ENCODE measurements at places on chromosomes 13 and 19.

GRCh38 chr19:40619333-40620160 is 18.4 kb downstream of the LTBP4 start:
- no peak for DNase-seq

DNA sequence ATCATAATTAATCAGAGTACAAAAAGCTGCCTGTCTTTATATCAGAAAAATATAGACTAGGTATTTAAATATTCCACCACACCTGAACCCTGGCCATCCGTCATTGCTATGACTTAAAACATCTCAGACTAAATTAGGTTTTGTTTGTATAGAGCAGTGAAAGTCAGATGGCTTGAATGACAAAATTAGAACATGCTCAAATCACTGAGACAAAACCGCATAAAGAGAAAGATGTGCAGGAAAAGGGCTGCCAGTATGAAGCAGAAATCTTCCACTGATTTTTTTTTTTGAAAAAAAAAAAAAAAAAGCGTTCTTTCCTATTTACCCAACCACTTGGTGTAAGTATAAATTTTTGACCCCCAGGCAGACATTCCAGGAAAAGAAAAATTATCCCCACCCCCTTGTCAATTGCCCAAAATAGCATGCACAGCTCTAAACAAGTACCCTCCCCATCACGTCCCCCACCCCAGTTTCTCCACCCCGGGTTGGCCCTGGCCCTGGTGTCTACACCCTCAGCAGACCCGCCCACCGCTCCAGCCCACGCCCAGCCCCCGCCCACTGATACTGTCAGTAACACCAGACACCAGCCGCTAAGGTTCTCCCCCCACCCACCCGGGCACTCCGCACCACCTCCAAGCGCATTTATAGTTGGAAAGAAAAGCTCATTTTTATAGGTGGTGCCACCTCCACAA is 118.6 kb downstream of the URI1 start:
- DNase-seq = no peak

DNA sequence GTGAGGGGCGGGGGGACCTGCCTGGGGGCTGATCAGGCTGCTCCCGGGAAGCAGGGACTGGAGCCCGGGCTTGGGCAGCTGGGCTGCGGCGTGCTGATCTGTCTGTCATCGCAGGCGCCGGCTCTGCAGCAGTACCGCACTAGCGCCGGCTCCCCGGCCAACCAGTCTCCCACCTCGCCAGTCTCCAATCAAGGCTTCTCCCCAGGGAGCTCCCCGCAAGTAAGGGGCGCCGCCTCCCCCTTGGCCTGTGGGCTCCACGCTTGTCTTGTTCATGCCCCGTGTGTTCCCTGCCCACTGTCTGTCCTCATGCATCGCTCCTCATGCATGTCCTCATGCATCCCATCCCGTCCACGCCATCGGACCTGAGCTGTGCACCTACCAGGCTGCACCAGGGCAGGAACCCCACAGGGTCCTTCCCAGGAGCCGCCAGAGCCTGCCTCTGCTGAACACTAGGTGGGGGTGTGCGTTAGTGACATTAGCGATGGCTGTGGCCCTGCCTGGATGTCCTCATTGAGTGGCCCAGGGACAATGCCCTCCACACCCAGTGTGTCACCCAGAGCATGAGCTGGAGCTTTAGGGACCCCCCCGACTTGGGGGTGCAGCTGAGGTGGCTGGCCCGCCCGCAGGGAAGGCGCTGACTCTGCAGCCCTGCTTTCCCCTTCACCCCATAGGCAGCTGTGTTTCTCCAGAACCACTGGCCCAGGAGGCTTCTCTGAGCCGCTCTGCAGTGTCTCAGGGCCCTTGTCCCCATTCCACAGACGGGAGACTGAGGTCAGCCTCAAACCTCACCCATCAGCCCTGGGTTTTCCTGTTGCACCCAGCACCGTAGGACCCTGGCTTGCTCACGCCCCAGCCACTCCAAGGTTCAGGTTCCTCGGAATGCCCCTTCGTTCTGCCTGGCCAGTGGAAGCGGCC is 19.5 kb downstream of the COMP start:
- DNase-seq = no peak

GRCh38 chr13:44363631-44364344 is 9.8 kb upstream of the SERP2 start:
- DNase-seq = no peak

GRCh38 chr13:72062566-72062965 is 195.6 kb upstream of the DACH1 start:
- DNase-seq = no peak

DNA sequence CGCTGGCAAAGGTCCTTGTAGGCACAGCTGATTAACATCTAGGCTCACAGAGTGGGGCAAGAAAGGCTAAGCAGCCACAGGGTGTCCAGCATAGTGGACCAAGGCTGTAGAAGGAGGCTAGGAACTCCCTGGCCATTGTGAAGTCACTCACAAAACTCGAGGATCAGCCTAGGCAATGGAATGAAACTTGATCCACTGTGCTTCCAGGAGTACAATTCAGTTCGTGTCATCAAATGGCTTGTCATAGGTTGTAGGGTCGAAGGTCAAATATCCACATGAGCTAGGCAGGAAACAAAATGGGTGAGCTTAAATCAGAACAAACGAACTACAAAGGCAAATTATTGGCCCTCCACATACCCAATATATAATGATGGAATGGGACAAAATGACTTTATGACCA is 4.4 kb upstream of the FAM187B start:
- no peak for DNase-seq

DNA sequence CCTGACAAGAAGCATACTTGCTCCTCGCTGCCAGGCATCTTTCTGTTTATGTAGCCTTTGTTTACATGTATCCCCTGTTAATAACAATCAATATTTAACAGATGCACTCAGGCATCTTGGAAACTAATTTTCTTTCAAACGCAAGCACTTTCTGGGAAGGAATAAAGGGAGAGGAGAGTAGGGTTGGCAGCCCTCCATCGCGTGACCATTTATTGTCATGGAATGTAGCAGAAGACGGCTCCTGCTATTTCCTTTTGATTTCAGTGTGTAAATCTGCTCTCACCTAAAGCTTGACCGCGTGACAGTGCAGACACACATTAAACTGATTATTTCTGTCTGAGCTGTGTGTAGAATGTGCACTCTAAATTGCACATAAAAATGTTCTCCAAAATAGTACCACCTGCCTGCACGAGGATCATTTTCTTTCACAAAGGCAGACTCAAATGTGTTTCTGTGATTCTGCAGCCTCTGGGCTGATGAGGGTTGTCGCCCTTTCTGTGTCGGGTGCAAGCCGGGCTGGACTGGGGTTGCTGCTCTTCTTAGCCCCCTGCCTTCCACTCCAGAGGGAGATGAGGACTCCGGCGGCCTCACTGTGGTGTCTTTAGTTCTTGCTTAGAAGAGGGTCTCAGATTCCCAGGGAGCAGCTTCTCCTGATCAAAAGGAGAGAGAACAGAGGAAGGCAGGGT is 223.5 kb upstream of the MAB21L1 start:
- no peak for DNase-seq

GRCh38 chr13:80083081-80083852 is 257.7 kb downstream of the SPRY2 start:
- DNase-seq = no peak

DNA sequence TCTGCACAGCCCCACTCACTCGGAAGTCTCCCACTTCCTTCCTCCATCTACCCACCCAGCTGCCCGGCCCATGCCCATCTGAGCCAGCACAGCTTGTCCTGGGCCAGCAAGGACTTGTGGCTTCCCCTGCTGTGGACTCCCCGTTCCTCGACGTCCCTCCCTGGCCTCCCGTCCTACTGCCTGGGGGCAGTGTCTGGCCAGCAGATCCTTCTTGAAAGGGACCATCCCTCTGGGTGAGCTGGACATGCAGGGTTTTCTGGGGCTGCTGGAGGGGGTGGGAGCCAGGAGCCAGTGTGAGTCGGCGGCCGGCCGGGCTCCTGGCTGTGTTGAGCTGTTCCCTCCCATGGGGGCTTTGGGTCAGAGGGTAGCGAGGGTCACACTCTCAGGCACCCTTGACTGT is 26.7 kb downstream of the CRTC1 start:
- DNase-seq = no peak

- DNase-seq = no peak
Observed at GRCh38 chr19:14558370-14559066, 13.3 kb downstream of the NDUFB7 start.

- DNase-seq = no peak
Observed at GRCh38 chr19:38904581-38905539, 5.1 kb downstream of the NFKBIB start.

DNA sequence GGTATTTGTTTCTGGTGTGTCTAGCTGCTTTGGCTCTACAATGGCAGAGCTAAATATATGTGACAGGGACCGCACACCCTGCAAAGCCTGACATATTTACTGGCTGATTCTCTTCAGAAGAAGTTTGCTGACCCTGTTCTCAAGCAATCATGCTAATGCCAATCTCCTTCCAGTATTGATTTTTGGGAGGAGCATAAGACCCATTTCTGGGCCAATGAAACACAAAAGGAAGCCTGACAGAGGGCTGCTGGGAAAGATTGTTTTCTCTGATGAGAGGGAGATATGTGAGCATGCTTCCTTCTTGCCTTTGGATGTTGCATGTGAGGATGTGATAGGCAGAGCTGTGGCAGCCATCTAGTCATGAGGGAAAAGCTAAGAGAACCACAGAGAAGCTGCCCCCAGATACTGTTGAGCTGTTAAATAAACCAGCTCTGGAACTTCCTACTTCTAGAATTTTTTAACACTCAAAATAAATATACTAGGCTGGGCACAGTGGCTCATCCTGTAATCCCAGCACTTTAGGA is 31.4 kb upstream of the TPTE2 start:
- no peak for DNase-seq

- peak; percentile 55 for DNase-seq
Observed at GRCh38 chr13:53873558-53873957, 844.9 kb downstream of the OLFM4 start.

DNA sequence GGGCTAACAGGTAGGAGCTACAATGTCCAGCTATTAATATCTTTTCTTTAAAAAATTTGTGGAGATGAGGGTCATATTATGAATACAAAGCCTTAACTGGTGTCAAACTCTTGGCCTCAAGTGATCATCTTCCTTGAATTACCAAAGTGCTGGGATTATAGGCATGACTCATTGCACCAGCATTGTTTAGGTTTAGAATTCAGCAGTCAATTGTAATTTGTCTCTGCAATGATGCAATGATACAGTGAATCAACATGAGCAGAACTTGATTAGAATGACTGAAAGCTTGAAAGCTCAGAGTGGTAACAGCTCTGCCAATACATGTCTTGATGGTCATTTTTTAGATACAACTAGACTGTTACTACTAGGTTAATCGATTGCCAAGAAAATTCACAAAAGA is 752.8 kb upstream of the MIR17HG start:
- DNase-seq = no peak

GRCh38 chr13:110523180-110523579 is 38.3 kb downstream of the RAB20 start:
- no peak for DNase-seq

DNA sequence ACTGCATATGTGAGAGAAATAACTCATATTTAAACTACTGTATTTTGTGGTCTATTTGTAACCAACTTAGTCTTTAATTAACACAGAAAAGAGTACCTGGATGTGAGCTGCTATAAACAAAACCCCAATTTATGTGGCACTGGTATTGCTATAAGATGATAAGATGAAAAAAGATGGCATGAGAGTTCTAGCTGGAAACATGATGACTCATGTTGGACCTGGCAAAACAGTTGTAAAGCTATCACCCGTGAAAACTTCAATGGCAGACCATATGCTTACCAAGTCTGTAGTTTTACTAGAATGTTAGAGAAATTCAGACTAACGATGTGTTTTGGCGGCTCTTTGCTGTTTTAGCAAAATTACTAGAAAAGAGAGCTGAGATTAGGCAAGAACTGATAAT is 69.6 kb upstream of the PCDH9 start:
- DNase-seq = no peak

GRCh38 chr19:31135841-31136240 is 213.4 kb downstream of the TSHZ3 start:
- no peak for DNase-seq

DNA sequence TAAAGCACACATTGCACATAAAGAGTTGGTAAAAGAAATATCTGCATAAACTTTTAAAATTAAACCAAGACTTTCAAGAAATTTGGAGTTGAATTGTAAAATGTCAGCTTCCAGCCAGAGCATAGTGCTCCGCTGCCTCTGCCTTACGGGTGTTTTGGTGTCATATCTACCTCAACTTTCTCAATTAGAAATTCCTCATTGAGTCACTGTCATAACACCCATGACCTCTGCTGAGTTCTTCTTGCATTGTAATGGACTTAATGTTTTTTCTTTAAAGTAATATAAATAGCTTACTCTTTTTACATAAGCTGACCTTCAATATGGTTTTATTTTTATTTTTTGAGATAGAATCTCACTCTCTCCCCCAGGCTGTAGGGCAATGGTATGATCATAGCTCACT is 551.0 kb upstream of the NBEA start:
- DNase-seq = no peak

DNA sequence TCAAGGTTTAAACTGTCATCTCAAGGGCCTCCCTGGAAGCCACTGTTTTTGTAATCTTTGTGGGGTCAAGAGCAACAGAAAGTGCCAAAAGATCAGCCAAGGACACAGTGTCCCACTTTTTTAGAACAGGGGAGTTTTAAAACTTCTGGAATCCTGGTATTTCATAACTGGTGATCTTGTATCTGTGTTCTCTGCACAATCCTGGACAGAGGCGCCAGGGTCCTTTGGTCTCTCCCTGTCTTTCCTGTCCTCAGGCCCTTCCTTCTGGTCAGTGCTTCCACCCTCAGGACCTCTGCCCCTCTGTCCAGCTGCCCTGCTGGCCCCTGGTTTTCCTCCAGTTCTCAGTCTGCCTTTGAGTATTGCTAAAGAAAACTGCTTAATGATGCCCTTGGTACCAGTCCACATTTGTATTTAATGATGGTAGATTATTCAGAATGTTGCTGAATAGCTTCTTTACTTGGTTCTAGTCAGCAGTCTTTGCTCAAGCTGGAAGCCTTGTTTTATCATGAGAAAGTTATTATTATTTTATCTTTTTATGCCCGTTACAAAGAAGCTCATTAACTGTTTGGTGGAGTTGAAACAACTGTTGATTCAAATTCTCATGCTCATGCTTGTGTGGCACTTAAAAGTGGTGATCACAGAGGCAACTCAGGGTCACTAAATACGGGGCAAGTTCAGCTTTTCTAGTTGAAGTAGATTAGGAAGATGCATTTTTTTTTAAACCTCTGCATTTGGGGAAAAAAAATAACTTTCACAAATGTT is 47.5 kb downstream of the WASF3 start:
- DNase-seq = no peak

- no peak for DNase-seq
Observed at GRCh38 chr13:76708138-76708688, 178.0 kb downstream of the KCTD12 start.

GRCh38 chr13:106372199-106373155 is 163.0 kb downstream of the EFNB2 start:
- no peak for DNase-seq
